ENCODE measurements at places on chromosomes 7 and 10.

DNA sequence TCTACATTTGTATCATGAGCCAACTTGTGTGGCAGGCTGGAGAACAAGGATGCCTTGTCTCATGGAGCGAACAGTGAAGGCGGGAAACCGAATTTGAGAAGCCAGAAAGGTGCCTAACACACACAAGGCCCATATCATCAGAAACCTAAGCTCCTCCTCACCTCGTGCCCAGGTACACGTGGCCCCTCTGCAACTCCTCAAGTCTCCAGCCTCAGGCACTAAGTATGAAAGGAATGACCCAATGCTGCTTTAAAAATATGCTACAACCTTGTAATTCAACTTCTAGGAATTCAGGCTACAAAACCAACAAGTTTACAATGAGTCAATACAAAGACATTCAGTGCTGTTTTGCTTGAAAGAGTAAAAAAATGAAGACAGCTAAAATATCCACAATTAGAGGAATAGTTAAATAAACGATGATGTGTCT, 95.7 kb downstream of the CDK6 start:
- DNase-seq: no peak

DNA sequence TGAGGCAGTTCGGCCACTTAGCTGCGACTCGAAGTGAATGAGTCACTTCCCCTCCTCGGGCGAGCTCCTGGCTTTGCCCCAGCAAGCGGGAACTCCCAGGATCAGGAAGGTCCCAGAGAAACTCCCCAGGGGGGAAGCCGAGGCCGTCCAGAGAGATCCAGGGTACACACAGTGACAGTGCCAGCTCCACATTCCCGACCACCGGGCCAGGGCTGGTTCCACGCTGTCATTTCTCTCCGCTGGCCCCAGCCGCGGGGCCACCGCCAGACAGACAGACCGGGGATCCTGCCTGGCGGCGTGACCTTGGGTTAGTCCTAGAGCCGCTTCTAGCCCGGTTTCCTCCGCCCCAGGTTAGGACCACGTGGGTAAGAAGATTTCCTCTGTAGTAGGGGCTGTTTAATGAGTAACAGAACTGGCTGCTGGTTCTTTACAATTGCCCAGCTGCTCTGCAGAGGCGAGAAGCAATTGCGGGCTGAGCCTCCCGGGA, 463 bp upstream of the UPP1 start:
- DNase-seq: peak; percentile 36

- no peak for DNase-seq
These were observed 65.7 kb upstream of the LANCL2 start for GRCh38 chr7:55299273-55299967.

DNA sequence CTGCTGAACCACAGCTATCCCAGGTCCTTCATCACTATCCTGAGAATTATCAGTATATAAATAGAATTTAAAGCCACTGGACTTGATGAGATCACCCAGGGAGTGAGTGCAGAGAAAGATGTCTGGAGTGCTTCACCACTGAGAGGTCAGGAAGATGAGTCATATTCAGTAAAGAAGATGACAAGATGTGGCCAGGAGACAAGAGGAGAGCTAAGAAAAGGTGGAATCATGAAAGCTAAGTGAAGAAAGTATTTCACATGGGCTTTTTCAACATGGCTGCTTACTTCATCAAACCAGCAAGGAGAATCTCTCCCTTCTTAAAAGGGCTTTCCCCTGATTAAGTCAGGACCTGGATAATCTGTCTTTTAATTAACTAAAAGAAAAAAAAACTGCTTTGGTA, 9.1 kb upstream of the PRKAR2B start:
- DNase-seq: no peak

GRCh38 chr10:78746155-78746763, 322.5 kb upstream of the ZMIZ1 start:
- no peak for DNase-seq

GRCh38 chr10:71237843-71238623, 25.7 kb downstream of the UNC5B start:
- DNase-seq: no peak
